Uterine smooth muscle cell (primary cell): ENCODE measurements at places on chromosomes 16 and 17. TPM values are rescaled to one million over a fixed set of nuclear protein-coding genes. Genes with fewer than 3 reads are reported as not detected.

The TBX21 gene
- total RNA-seq: 0.12 and 1.4 TPM in 2 replicates

The SAMD14 gene
- total RNA-seq: 1.7 and 1.8 TPM in 2 replicates

The SLC25A11 gene
- total RNA-seq: 59.5 and 69.3 TPM in 2 replicates

The SLC9A5 gene
- total RNA-seq: 1.4 and 2.9 TPM in 2 replicates

The TPSG1 gene
- 0.37 TPM in 1 of 2 replicates, not detected in the other for total RNA-seq

The ACSM2B gene
- not detected in 2 replicates for total RNA-seq
